Hematopoietic multipotent progenitor cell treated with erythropoietin and hydrocortisone succinate and interleukin-3 and kit ligand, for 4 days (in vitro differentiated cells): ENCODE measurements at places on chromosomes 6 and 20.
A peak's percentile ranks its signal among the peaks of the same experiment; 100 is the strongest.

GRCh38 chr6:33857932-33858475 lies 54.2 kb upstream of the MLN start:
- DNase-seq: no peak

GRCh38 chr20:63234693-63235398 lies 859 bp upstream of the BIRC7 start:
- peak; percentile 43 for DNase-seq

- no peak for DNase-seq
Observed at GRCh38 chr6:149935668-149936067, 6.1 kb upstream of the ULBP2 start.

GRCh38 chr6:26243132-26243531 lies 121.9 kb upstream of the BTN3A2 start:
- DNase-seq: peak; percentile 38

DNA sequence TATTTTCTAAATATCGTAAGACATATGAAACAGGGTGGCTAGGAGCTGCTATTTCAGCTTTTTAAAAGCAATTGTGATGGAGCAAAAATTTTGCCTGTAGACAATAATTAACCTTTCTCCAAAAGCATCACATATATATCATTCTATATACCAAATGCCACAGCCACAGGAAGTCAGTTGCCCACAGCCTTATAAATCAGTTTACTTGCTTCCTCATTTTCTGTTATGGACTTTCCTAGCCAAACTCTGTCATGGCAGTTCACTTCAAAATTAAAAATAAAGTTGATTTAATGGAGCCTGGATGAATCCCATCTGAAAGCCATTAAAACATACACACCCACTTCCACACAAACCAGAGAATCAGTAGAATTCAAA lies 93.4 kb upstream of the NHSL1 start:
- DNase-seq: peak; percentile 78

- peak; percentile 73 for DNase-seq
Observed at GRCh38 chr20:47205577-47206123, 150.8 kb downstream of the ZMYND8 start.

- DNase-seq: peak; percentile 36
Observed at GRCh38 chr6:148693882-148694484, 52.8 kb upstream of the UST start.

- DNase-seq: no peak
Observed at GRCh38 chr6:43742931-43743632, 26.9 kb upstream of the VEGFA start.

- no peak for DNase-seq
Observed at GRCh38 chr6:56946368-56946767, 8.5 kb upstream of the BEND6 start.

DNA sequence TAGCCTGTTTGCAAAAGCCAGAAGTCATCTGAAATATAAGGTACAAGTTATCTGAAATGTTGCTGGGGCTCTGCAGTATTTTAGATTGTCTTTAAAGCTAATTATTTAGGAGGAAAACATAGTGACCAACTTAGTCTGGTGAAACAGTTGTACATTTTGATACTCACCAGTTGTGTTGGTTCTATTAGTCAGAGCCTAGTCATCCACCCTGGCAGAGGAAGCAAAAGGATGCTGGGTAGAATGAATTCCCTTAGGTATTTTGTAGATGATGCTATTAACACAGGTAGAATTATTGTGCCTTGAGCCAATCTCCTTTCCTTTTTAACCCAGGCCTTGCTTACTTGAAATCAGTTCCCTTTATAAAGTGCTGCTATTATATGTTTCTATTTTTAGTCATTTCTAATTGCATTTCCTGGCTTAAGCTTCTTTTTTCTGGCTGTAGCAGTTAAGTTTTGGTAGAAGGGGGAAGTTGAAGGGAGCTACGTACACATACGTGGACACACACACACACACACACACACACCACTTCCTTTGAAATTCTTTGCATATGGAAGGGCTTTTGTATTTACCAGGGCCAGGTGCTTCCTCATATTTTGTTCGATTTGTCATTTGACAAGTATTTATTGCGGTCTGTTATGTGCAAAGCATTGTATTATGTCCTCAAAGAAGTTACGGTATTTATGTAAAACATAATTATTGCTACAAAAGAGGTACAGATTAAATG lies 82.4 kb downstream of the RTN4IP1 start:
- peak; percentile 72 for DNase-seq

DNA sequence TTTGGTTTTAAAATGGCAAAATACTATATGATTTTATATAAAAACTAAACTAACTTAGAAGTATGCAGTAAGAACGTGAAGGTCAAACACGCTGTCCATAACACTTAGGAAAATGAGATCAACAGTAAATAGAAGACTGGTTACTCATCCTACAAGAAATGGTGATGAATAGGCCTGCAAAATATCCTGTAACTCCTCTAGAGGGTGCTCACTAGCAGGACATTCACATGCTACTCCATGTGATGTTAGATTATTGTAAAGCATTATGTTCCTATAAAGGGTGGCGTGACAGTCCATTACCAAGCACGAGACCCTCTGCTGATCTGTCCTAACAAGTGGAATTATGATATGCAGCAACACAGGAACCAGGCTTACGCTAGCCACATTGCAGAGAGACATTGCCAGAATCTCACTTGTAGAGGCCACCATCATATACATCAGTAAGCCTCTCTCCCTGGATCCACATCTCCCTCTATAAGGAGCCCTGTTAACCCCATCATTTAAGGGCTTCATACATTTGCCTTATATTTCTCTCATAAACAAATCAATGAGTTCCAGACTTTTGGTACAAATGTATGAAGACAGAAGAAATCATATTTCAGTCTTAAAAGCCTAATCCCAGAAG lies 18.0 kb upstream of the DEFB129 start:
- DNase-seq: peak; percentile 80

GRCh38 chr20:42435230-42435629 lies 754.5 kb downstream of the PTPRT start:
- DNase-seq: no peak

- DNase-seq: no peak
Observed at GRCh38 chr6:1770435-1770843, 160.7 kb downstream of the FOXC1 start.

GRCh38 chr6:29553268-29554057 lies 6.1 kb downstream of the UBD start:
- DNase-seq: peak; percentile 86

DNA sequence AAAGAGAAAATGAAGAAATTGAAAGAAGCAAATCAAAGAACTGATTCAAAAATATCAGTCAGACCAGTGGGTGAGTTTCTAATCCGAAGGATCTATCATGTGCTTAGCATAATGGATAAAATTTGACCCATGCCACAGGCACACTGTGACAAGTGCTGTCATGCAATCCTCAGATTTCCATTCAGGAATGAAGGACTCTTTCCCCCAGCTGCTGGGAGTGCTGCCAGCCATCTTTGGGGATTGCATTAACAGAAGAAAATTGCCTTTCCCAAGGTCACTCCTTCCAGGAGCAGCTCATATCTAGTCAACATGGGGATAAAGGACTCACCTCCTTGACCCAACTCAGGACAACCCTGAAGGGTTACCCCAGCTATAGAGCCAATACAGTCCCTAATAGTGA lies 316.7 kb upstream of the TBX18 start:
- DNase-seq: no peak

- no peak for DNase-seq
Observed at GRCh38 chr6:45687570-45687969, 309.8 kb upstream of the SUPT3H start.

GRCh38 chr20:57594092-57594951 lies 25.9 kb downstream of the ZBP1 start:
- DNase-seq: peak; percentile 68

DNA sequence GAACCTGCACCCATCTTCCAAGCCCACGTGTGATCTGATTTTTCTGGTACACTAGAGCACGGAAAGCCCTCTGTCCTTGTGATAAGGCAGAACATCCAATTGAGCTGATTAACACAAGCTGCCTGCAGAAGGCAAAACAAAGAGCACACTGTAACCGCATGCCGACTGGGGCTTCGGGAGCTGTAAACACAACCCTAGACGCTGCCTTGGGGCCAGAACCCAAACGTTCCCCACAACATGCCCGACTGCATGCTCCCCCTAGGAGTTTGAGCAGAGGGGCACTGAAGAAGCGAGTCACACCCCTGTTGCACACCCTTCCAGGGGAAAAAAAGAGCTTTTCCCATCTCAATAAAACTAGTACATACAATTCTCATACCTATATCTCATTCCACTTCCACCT lies 470.7 kb downstream of the HTR1B start:
- no peak for DNase-seq

DNA sequence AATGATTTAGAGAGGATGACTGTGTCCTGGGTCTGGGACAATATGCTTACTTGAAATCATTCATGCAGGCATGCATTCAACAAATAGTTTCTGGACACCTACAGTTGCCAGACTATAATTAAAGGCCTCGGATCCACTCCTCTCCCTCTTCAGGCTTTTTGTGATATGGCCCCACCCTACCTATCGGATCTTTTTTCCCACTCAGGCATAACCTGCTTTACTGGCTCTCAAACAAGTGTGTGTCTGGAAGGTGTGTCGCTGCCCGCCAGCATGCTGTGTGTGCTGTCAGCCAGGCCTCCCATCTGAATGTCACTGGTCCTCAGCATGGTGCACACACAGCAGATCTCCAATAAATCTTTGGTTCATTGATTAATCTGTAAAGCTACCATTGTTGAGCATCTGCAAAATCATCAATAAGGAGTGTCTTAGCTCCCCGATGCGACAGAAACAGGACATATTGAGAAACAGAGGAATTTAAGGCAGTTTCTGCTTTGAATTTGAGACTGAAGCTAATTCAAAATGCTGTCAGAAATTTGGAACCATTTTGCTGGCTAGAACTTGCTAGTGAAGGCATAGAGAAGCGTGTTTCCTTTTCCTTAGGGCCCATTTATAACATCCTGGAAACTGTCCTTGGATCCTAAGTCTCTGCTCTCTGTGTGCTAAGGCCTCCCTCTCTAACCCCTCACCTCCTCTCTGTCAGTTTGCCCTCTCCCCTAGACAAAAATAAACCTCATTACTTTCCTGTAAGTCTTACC lies 23.5 kb upstream of the CCN6 start:
- no peak for DNase-seq

GRCh38 chr6:134240665-134241431 lies 77.1 kb downstream of the SGK1 start:
- DNase-seq: peak; percentile 83

GRCh38 chr6:79077715-79078074 lies 359 bp downstream of the PHIP start:
- DNase-seq: peak; percentile 84

DNA sequence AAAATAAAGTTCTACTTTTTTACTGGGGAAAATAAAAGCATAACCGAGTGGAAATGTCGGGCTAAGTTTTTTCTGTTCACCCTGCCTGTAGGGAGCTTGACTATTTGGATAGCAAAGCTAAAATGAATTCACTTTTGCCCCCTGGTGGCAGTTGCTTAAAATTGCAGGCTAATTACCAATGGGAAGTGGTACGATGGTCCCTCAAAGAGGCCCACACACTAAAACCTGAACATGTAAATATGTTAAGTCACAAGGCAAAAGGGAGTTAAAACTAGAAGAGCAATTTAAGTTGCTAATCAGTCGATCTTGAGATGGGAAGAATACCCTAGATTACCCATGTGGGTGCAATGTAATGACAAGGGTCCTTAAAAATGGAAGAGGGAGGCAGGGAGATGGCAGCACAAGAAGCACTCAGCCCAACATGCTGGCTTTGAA lies 916 bp upstream of the SUN5 start:
- DNase-seq: peak; percentile 74

- DNase-seq: no peak
Observed at GRCh38 chr6:100913400-100914276, 32.5 kb upstream of the ASCC3 start.

DNA sequence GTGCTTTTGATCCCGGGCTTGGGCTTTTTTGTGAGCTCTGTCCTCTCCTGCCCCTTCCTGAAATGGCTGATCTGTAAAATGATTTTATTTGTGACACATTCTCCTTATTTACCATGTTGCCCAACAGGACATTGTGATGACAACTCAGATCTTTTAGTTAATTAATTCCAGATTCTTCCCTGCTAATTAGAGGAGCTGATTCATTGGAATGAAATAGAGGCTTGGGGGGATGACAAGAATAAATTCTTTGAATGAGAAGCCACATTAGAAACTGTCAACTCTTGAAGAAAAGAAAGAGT lies 26.1 kb upstream of the GABRR1 start:
- DNase-seq: no peak

DNA sequence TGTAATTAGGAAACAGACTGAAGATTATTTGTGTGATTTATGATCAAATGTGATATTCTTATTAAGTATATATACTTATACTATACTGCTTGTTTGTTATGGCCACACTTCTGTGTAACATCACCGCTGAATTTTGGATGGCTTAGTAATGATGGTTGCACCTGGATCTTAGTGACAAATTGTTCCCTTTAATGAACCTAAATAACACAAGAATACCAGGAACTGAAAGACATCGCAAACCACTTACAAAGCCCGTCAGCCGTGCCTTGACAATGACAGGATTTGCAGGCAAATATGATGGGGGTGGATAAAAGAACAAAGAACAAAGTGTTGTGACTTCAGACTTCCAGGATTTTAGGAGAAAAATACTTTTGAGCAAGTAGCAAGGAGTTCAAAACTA lies 67.1 kb downstream of the LAMP5 start:
- DNase-seq: no peak

DNA sequence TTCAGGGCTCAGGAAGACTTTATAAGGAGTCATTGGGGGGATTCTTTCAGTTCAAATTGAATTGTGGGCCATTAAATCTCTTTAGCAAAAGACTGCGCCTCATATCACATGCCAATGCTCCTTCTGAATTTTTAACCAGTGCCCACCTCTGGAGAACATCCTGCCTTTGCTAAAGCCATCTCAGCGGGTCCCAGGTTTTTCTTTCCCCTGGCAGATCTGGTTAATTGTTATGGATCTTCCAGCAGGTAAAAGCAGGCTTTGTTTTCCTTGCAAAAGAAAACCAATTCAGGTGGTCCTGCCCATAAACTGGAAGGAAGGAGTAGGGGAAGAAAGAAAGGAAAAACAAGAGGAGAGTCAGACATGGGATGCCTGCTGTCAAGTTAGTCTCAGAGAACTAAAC lies 298.2 kb downstream of the LRFN2 start:
- no peak for DNase-seq

GRCh38 chr6:145818796-145819195 lies 4.2 kb upstream of the FBXO30 start:
- no peak for DNase-seq

DNA sequence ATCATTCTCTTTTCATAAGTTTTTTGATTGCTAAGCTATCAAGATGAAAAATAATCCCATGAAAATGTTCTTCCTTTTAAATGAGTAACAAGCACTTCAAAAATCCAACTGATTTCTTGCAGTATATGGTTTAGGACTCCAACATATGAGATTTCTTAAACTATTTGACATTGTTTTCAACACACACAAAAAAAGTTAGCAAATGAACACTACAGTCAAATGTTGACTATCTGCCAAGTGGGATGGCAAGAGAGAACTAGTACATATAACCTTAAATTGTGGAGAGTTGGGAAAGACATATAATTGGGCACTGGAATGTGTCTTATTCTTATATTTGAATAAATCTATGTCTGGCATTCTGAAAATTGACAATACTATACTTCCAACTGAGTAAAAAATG lies 15.6 kb downstream of the COL21A1 start:
- no peak for DNase-seq
